Fibroblast of skin of left biceps (primary cell): ENCODE measurements at places on chromosomes 1 and 21.

DNA sequence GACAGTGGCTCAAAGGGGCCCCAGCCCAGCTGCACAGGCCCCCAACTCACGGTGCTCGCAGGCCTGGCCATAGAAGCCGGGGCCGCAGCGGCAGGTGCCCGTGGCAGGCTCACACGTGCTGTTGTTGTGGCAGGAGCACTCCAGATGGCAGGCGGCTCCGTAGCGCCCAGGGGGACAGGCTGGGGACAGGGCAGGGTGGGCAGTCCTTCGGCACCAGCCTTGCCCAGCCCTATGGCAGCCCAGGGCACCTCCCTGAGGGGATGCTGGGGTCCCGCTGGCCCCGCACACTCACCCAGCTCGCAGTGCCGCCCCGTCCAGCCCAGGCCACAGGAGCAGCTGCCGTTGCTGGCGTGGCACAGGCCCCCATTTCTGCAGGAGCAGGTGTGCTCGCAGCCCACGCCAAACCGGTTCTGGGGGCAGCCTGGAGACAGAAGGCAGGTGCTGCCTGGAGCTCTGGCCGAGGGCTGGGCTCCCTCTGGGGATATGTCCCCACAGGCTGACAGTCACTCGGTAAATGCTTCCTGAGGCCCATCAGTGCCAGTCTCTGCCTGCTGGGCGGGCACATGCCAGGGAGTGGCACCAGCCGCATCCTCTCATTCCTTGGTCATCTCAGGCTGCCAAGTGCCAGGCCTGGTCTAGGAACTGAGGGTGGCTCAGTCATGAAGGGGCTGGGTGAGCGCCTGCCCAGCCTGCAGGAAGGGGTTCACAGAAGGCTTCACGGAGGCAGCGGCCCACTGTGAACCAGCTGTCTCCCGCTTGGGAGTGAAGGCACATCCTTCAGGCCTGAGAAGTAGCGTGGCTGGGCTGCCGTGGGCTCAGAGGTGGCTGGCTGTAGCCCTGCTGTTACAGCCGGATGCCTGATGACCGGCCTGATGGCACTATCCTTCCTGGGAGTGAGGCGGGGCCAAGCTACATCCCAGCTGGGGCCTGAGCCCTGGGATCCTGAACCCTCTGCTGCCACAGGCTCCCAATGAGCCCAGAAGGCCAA, 40.1 kb downstream of the ARHGEF16 start:
- no peak for DNase-seq

DNA sequence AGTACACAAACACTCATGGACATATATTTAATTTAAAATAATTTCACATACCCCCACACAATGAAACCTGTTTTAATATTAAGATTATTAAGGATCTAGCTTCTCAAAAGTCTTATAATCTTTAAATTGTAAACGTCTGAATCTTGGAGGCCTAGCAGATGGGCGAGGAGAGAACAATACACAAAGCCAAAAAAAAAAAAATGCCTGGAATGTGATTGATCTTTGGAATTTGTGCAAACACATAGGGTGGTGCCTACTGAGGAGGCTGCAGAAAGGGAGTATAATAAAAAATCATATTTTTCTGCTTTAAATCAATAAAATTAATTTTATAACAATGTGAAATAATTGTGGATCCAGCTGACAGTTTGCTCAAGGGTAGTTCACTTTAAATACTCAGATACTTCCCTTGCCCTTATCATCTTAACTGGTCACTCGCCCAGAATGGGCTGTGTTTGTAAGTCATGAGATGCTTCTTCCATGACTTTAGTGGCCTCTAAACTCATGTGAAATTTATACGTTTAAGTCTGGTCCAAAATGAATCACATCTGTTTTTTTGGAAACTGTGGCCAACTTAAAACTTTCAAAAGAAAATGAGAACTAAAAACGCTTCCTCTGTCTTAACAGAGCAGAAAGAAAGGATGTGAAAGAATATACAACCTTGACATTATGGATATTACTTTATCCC, 802.8 kb upstream of the CXADR start:
- DNase-seq: peak; percentile 28

DNA sequence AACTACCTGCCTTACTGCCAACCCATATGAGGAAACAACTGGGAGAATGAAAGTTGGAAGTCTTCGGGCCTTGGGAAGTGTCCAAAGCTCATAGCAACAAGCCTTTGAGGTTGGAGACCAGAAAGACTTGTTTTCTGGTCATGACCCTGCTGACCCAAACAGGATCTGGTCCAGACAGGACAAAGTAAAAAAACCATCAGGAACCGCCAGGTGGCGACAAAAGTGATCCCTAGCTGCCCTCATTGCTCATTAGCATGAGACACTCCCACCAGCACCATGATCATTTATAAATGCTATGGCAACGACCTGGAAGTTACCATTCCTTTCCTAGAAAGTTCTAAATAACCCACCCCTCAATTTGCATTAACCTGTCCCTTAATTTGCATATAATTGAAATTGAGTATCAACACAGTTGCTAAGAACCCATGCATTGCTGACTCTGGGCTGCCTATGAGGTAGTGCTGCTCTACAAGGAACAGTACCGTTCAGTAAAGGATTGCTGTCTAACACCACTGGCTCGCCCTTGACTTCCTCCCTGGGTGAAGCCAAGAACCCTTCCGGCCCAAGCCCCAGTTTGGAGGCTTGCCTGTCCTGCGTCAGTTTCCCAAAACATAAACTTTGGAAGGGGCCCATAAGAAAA, 89.0 kb downstream of the URB2 start:
- DNase-seq: no peak

GRCh38 chr21:39353295-39353694, 4.4 kb upstream of the HMGN1 start:
- DNase-seq: no peak

DNA sequence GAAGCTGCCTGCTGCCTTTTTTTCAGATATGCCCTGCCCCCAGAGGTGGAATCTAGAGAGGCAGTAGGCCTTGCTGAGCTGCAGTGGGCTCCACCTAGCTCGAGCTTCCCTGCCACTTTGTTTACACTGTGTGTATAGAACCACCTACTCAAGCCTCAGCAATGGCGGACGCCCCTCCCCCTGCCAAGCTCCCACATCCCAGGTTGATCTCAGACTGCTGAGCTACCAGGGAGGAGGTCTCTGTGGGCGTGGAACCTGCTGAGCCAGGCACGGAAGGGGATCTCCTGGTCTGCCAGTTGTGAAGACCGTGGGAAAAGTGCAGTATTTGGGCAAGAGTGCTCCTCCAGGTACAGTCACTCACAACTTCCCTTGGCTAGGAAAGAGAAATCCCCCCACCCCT, 65.1 kb downstream of the MSH4 start:
- no peak for DNase-seq

GRCh38 chr1:113396585-113396984, 6.3 kb downstream of the MAGI3 start:
- no peak for DNase-seq

GRCh38 chr1:50047916-50048694, 24.4 kb upstream of the AGBL4 start:
- no peak for DNase-seq

- no peak for DNase-seq
These were observed 4.0 kb upstream of the RCAN3 start for GRCh38 chr1:24498589-24498988.

DNA sequence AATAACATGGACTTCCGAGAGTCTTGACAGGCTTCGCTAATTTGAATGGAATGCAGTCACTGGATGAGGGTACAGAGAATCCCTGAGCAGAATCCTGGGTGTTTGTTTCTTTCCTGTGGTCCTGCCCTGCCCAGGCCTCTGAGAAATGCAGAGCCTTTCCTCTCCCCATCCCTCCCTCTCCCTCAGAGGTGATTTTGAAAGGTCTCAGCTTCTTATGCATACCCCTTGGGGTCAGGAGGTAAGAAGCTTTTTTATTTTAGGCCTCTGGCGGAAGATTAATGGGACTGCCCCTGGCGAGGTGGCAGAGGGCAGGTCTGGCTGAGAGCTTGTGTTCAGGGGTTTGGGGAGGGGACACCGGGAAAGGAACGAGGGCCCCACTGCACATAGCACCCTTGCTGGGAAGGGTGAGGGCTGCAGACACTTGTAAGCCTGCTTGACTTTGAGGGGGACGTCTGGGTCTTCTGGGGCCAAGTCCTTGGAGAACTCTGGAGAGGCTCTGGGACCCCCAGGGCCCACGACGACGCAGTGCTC, 116.5 kb upstream of the SLC45A1 start:
- no peak for DNase-seq

DNA sequence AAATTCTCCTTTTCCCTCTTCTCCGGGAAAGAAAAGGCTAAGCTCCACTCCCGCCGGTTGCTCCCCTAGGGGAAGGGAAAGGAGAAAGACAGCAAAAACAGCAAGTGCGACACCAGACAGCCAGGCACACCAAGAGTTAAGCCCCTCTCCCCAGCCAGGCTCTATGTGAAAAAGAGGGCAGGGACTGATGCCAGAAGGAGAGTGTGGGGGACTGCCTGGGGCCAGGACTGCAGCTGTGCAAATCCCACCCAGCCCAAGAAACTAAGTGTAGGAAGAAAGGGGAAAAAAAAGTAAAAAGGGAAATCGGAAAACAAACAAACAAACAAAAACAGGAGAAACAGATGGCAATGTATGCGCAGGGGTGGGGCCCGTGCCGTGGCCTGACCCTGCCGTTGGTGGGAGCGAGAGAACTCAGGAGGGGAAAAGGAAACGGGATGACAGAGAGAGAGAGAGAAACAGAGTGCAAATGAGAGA, 27.7 kb upstream of the FMO1 start:
- DNase-seq: peak; percentile 50

DNA sequence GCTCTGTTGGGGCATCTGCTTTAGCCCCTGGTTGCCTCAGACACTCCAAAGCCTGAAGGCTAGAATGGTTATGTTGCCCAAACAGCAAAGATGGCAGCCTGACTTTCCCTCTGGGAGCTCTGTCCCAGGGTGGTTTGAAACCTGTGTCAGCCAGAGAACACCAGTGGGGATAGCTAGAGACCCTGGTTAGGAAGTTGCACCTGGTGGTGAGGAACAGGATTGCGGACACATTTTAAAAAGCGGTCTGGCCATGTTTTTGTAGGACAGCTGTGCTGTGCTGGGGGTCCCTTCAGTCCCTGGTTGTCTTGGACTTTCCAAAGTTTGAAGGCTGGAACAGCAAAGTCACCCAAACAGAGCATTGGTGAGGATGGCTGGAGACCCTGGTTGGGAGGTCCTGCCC, 87.8 kb downstream of the DNM3 start:
- DNase-seq: no peak

DNA sequence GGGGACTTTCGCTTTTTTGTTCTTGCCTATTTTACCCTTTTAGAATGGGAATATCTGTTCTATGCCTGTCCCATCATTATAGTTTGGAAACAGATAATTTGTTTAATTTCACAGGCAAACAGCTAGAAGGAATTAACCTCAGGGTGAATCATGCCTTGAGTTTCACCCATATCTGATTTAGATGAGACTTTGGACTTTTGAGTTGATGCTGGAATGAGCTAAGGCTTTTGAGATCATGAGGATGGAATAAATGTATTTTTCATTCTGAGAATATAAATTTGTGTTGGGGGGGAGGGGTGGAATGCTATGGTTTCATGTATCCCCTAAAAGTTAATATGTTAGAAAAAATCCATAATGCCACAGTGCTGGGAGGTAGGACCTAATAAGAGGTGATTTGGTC, 56.1 kb upstream of the TACSTD2 start:
- DNase-seq: no peak

GRCh38 chr1:156419854-156420204, 50.8 kb downstream of the RHBG start:
- no peak for DNase-seq

- DNase-seq: peak; percentile 39
These were observed 151.8 kb upstream of the B3GALT2 start for GRCh38 chr1:193338194-193338593.

DNA sequence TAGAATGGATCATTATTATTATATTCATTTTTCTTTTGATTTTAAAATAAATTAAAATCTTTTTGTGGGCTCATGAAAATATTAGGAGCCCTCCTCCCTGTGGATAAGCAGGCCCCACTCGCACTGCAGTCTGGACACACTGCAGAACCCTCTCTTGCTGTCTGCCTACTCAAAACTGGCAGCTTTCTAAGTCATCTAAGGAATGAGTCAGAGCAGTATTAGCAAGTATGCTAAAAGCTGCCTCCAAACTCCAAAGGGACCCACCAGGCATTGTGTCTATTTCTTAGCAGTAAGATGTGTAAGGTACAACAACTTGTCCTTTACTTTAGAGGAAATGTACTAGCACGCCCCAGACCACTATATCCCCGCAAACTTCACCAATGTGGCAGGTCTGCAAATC, 108.8 kb downstream of the SYF2 start:
- DNase-seq: no peak

DNA sequence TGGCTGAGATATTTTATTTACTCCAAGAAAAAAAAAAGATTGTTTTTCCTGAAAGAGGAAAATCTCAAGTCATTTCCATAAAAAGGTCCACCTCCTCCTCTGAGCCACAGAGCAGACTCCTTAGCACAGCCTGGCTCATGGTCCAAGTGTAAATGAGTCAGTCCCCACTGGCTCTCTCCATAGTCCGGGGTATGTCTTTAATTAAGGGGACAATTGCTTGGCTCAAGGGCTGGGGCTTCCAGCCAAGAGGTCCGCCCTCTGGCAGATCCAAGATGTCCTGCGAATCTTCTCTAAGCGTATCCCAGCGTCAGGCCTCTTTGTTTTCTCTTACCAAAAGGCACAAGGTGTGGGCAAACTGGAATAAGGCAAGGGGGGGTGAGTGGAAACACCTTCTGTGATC, 33.3 kb downstream of the FOXD2 start:
- DNase-seq: no peak

DNA sequence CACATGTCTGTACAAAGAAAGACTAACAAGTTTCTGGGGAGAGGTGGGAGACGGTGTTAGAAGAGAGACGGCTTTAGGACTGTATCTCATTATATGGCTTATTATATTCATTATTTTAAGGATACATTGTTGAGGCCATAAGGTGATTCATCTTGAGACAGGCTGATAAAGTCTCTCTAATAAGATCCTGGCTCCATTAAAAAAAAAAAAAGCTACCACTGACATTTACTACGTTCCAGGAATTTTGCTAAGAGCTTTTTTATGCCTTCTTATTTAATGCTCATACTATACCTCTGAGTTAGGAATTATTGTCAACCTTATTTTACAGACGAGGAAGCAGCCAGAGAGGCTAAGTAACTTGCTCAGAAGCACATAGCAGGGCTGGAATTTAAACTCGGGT, 173.7 kb downstream of the GABPA start:
- no peak for DNase-seq

DNA sequence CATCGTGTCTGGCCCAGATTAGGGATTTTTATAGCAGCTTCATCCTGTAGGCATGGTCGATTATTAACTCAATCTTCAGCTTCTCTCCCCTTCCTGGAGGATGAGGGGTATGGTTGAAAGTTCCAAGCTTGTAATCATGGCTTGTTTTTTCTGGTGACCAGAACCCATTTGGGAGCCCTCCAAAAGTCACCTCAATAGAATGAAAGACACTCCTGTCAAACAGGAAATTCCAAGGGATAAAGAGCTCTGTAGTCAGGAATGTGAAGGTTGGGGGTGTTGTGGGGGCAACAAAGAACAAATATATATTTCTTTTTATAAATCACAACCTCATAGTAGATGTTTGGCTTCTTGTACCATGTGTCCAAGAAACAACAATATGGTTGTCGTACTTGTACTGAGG, 212.7 kb upstream of the ESRRG start:
- DNase-seq: no peak

GRCh38 chr1:55062801-55063576, 23.6 kb downstream of the PCSK9 start:
- no peak for DNase-seq

GRCh38 chr1:156259805-156260204, 11.9 kb upstream of the PAQR6 start:
- no peak for DNase-seq
